ENCODE measurements at places on chromosomes 7 and 10.

- no peak for DNase-seq
Measured at GRCh38 chr7:23294549-23295400, 4.4 kb upstream of the MALSU1 start.

- no peak for DNase-seq
Measured at GRCh38 chr7:40058636-40059035, 75.8 kb downstream of the MPLKIP start.

- no peak for DNase-seq
Measured at GRCh38 chr10:78658645-78659597, 409.8 kb upstream of the ZMIZ1 start.

GRCh38 chr7:32507414-32507813, 12.1 kb downstream of the AVL9 start:
- no peak for DNase-seq
